AG04450 (cell line): ENCODE measurements at places on chromosomes 2 and 18. TPM values are rescaled to one million over a fixed set of nuclear protein-coding genes. Genes with fewer than 3 reads are reported as not detected.

GRCh38 chr2:120938045-120938771, 202.5 kb downstream of the GLI2 start:
- no peak for DNase-seq

DNA sequence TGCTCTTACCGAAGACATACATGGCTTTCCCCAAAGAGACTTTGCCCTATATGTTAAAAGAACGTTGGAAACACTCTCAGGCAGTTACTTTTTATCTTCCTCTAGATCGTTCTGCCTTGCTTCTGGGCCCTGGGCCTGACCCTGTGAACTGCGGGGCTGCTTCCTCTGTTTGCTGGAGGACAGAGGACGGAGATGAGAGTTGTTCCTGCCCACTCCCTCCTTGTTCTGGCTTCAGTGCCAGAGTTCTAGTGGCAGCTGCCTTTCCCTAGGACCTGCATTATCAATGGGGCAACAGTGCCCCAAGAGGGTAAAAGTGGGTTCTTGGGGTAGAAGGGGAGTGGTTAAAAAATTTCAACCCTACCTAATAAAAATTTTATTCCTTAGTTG, 6.5 kb upstream of the FN1 start:
- no peak for DNase-seq

GRCh38 chr18:78776151-78776550, 203.5 kb upstream of the SALL3 start:
- DNase-seq, result no peak

GRCh38 chr2:96097951-96098823, 18.2 kb downstream of the ADRA2B start:
- DNase-seq, result no peak

- DNase-seq, result no peak
Observed at GRCh38 chr18:50706651-50707050, 113.2 kb downstream of the MRO start.

The GATA6 gene
- polyA plus RNA-seq, result 1.3 and 1.5 TPM in 2 replicates

- DNase-seq, result peak; percentile 72
Observed at GRCh38 chr18:58793361-58793760, 71.3 kb upstream of the ZNF532 start.

GRCh38 chr2:2164326-2164917, 166.7 kb downstream of the MYT1L start:
- no peak for DNase-seq

- DNase-seq, result no peak
Observed at GRCh38 chr18:79781331-79781941, 16.3 kb upstream of the KCNG2 start.

The CPSF3 gene
- 40.2 and 48.6 TPM in 2 replicates for polyA plus RNA-seq

GRCh38 chr2:137173463-137173862, 408.1 kb downstream of the THSD7B start:
- no peak for DNase-seq

DNA sequence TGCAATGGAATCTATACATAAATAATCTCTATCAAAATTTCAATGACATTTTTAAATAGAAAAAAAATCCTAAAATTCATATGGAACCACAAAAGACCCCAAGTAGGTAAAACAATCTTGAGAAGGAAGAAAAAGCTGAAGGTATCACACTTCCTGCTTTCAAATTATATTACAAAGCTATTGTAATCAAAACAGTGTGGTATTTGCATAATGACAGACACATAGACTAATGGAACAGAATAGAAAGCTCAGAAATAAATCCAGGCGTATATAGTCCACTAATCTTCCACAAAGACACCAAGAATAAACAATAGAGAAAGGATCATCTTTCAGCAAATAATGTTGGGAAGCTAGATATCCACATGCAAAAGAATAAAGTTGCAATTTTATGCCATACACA, 699.8 kb upstream of the ID2 start:
- no peak for DNase-seq

DNA sequence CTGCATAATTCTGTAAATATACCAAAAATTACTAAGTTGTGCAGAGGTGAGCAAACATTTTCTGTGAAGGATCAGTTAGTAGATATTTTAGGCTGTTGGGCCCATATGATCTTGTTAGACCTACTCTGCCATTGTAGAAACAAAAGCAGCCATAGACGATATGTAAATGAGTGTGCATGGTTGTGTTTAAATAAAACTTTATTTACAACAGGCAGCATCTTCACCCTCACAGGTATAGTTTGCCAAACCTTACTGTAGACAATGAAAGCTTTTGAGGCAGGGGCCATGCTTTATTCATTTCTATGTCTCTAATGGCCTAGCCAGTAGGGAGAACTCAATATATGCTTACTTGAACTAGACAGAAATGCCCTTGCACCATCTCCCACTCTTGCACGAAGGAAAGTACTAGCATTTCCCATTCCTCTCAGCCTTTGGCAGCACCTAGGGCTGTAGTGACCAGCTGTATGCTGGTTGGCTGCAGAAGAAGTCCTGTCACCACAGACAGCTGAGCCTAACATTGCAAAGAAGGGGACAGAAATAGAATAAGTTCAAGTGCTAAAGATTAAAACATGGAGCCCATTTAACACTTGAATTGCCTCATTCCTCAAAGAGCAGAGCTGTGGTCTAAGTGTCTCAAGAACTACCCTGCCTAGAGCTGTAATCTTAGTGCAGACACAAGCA, 305.1 kb upstream of the MGAT5 start:
- no peak for DNase-seq

DNA sequence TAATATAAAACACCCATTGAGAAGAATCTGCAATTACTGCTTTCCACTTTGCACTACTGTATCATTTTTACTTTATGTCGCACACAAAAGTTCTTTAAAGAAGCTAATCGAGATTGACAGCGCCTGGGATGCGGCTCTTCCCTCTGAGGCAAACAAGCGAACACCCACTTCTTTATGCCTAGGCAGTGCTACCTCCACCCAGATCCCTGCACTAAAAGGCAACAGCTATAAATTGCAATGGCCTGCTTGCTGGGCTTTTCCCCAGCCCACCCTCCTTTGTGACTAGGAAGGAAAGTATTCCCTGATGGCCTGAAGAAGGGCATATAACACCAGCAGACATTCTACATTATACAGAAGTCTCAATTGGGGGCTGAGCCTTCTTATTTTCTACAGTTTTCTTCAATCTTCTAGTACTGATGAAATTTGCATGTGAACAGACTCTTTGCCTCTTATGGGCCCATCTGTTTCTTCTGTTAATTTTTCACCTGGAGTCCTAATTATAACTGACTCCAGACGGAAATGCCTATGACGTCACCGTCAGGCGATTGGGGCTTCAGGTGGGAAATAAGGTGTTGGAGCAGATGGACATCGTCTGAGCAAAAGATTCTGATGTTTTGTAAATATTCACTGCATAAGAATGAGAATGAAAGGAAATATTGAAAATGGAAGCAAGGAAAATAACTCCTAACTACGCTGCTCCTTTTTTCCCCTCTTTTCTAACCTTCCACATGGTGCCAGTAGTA, 138.9 kb upstream of the DCC start:
- no peak for DNase-seq

The C2orf49 gene
- polyA plus RNA-seq, result 13.7 and 20.3 TPM in 2 replicates

- no peak for DNase-seq
Observed at GRCh38 chr2:213101692-213102460, 49.5 kb downstream of the IKZF2 start.

GRCh38 chr18:5431836-5432575, 111.8 kb downstream of the EPB41L3 start:
- no peak for DNase-seq
